ENCODE measurements at places on chromosomes 6 and 20.

DNA sequence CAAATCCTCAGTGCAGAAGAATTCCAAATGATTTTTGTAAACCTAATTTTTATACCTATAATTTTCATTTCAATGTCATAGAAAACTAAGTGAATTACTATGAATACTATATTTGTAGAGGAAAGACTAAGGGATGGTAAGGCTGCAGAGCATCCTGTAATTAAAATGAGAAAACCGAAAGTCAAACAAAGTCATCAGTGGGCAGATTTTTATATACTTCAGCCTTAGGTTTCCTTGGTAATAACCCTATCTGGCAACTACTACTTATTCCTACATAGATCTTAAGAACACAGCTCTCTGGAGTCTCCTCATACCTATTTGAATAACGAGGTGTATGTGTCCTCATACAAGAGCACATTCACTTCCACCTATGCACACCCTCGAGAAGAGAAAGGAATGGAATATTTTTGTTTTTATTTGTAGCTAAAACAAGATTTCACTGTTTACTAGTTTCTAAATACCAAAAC is 117.9 kb upstream of the SGK1 start:
- no peak for DNase-seq

DNA sequence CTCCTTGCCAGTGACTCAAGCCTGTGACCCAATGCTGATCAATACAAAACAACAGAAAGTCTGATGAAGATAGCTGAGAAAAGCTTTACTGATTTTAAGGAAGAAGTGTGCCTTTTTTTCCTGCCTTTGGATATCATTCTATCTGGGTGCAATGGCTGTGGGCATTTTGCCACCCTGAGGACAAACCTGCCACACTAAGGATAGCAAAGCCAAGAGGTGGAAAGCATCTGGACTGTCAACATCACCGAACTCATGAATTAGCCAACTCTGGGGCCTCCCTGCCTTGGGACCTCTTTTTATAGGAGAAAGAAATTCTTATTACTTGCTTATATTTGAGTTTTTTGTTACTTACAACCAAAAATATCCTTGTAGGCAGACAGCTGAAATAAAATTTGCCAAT is 19.9 kb downstream of the RALGAPA2 start:
- DNase-seq, result no peak

DNA sequence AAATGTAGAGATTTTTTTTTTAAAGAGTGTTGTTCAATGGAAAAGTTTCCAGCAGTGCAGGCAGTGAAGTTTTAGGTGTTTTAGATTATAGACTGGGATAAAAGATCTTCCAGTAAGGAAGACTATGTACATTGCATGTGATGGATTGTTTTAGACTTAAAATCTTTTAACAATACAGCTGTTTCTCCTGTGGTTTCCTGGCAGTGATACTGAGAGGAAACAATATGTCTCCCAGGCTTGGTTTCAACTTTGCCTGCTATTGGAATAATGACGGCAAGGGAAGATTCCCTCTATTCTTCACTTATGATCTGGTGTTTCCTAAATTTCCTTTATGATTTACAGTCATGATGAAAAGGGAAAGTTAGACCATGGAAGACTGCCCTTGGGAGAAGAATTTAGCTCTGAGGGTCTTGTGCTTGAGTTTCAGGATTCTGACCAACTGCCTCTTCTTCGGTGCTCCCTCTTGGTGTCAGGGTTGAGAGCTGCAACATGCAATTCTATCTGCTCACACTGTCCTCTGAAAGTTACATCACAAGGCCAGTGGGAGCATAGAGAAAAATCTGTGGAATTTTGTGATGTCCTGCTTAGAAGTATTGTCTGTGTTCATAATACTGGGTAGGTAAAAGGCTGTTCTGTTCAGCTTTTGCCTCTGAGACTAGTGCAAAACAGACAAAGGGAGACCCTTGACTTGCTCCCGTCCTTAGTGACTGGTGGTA is 262.8 kb upstream of the MAN1A1 start:
- DNase-seq, result no peak

DNA sequence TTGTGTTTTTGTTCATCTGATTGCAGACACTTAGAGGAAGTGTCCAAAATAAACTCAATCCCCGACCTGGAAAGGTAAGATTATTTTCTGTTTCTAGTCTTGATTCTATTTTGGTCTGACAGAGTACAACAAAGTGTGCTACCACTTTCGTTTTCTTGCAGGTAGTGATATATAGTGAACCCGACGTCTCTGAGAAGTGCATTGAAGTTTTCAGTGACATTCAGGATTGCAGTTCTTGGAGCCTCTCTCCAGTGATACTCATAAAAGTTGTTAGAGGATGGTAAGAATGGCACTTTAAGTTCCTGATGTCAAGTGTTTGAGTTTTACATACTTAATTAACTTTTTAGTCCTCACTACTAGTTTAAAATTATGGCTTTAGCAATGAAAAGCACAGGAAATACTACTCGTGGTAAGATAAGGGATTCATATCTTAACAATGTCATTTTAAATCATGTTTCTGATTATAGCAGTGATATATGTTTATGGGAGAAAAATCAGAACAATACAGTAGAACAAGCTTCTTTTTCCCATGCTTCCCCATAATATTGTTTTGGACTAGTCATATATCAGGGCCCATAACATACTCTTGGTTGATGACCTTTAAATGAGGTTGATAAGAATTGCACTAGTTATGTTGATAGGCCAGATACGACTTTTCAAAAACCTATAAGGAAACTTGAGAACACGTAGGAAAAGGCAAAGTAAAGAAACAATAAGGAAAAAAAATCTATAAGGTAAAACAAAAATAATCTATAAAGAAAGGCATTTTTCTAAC is 104.0 kb downstream of the RTN4IP1 start:
- DNase-seq, result no peak

GRCh38 chr20:62540504-62540903 is 64.7 kb upstream of the GATA5 start:
- DNase-seq, result no peak

DNA sequence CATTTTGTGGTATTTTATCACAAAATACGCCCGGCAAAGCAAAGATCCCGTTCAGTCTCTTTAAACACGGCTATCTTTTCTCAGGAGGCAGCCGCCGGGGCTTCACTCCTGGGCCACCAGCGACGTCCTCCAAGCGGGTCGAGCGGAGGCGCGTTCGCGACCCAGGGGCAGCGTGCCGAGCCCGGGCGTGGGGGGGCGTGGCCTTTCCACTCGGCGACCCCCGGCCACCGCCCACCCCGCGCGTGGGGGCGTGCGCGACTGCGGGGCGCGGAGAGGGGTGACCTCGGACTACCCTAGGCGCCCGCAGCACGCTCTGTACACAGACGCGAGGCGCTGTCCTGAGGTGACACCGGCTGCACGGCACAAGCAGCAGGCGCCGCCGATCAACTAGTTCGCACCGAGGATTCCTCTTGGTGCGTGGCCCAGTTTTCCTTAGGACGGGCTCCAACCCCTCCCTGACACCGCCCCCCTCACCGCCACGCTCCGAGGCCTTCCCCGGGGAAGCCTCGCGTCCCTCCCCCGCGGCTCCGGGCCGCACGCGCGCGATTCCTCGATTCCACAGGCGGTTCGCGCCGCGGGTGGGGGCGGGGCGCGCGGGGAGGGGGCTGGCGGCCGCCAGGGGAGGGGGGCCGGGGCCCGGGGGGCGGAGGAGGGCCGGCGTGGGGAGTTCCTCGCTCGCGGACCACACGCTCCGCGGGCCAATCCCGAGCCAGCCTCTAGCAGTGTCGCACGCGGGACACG is 1.1 kb upstream of the JARID2 start:
- no peak for DNase-seq

DNA sequence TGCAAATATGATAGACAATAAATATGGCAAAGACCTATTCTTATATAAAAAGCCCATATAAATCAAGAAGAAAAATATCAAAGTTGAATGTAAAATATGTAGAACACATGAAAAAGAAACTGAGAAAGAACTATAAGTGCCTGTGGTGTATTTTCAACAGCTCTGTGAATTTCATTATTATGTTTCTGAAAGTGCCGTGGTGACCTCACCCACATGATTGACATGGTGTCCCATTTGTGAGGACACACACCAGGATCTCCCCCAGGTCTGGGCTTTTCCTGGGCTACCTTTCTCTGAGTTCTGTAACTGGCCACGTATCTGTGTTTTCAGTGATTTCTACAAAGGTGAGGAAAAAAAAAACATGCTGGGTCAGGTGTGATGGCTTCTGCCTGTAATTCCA is 86.7 kb downstream of the BMP6 start:
- DNase-seq, result no peak

DNA sequence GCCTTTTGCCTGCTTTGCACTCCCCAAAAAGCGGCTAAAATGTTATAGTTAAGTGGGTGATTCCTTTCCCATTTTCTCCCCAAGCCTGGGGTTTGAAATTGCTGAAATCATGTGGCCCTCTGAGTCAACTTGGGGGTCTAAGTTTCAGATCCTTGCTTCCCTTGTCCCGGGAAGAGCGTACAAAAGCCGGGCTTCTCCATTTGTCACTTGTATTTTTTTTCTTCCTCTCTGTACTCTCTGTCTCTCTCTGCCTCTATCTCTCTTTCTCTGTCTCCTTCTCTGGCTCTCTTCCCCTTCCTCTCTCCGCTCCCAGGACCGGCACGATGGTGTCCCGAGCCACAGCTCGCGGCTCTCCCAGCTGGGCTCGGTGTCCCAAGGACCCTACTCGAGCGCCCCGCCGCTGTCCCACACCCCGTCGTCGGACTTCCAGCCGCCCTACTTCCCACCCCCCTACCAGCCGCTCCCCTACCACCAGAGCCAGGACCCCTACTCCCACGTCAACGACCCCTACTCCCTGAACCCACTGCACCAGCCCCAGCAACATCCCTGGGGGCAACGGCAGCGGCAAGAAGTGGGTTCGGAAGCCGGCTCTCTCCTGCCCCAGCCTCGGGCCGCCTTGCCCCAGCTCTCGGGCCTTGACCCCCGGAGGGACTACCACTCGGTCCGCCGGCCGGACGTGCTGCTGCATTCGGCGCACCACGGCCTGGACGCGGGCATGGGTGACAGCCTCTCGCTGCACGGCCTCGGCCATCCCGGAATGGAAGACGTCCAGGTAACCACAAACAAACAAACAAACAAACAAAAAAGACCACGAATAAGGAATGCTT is 4.6 kb downstream of the TFAP2B start:
- DNase-seq, result no peak

DNA sequence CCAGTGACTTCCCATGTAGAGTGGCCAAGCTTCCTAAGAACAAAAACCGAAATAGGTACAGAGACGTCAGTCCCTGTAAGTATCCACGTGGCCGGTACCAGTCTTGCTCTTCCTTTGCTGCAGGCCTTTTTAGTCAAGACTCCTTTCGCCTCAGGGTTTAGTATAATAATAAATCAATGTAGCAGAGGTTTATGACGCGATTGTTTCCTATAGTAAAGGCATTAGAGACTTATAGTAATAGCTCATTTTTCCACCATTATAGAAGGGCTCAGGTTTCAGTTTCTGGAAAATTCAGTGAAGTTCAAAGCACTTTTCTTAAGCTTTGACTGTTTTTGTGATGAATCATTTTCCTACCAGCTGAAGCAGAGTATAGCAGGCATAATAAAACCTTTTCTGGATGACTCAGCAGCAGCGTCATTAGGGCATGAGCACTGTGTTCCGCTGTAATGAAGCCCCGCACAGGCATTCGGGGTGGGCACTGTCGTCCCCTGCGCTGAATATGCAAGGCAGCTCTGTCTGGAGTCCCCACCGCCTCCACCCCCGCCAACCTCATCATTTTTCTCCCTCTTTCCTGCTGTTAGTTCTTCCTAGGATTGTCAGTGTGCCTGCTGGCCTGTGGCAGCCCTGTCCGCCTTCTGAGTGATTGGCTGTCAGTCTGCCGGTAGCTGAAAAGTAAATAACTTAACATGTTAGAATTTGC is 51.3 kb downstream of the PTPN1 start:
- no peak for DNase-seq

Data from spinal cord (tissue), 10 donors.